Dermis blood vessel endothelial cell (primary cell): ENCODE measurements at places on chromosomes 3 and 15.

GRCh38 chr15:77497942-77498361 lies 77.3 kb downstream of the HMG20A start:
- no peak for DNase-seq

DNA sequence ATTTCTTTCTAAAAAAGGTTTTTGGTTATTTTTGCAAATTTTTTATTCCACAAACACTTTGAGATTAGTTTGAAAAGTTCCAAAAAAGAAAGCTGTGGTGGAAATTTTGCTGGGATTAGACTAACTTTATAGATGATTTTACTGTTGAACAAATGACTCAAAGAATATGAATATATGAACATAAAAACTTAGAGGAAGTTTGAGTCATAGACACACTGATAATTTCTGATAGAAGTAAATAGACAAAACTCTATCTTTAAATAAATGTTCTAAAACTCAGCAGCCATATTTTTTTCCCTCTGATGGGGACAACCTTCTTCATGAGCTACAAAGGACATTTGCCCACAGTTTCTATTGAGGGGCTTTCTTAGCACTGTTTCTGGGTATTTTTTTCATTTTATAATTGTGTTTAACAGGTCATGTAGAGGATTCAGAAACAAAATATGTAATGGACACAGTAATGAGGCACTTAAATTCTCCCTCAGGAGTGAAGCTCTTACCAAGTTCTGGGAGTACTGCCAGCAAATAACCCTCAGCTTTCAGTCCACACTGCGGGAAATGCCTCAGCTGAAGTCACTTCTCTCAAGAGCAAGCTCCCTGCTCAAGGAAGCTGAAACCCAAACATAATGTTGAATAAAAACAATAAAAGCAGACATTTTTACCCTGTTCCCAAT lies 157.6 kb downstream of the NFKBIZ start:
- DNase-seq, result peak; percentile 89

DNA sequence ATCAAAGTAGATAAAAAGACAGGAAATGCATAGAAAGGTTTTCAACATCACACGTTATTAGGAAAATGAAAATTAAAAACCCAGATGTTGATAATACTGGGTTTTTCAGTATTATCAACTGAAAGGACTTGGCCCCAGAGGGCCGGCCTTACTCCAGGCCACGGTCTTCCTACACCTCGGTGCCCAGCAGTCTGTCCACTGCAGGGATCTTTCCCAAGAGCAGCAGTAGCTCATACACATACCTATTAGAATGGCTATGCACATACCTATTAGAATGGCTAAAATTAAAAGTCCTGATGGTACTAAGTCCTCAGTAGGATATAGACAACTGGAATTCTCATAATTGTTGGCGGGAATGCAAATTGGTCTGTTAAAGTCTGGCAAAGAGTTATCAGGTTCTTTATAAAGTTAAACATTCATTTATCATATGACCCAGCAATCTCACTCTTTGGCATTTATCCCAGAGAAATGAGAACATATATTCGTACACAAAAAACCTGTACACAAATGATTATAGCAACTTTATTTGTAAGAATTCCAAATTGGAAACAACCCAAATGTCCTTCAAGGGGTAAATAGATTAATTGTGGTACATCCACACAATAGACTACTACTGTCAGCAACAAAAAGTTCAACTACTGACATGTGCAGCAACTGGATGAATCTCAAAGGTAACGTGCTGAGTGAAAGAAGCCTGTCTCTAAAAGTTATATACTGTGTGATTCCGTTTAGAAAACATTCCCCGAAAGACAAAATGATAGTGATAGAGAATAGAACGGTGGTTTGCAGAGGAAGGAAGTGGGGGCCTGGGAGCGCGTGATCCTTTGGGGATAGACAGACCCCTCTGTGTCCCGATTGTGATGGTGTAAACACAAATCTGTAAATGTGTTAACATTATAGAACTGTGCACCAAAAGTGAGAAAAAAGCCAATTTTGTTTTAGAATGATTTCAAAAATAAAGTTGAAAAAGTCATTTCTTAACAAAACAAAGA lies 62.3 kb downstream of the MCTP2 start:
- no peak for DNase-seq

DNA sequence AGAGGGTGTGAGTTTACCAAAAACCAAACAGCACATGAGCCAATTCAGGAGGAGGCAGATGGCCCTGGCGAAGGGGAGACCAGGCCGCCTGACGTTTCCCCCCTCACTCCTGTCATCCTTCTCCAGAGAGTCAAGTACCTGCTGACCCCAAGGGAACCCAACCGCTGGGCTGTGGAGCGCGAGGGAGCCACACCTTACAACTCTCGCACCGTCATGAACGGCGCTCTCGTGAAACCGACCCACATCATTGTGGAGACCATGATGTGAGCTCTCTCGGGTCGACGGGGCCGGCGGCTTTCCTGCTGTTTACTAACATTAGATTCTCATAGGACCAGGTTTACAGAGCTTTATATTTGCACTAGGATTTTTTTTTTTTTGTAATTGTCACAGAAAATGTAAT lies 55.4 kb downstream of the GRIP2 start:
- DNase-seq, result no peak
